Ammon's horn (tissue), 1 donor: ENCODE measurements at places on chromosomes 13 and 19.

GRCh38 chr13:110010404-110011138 lies 224.2 kb upstream of the IRS2 start:
- no peak for DNase-seq

GRCh38 chr19:55080968-55081769 lies 5.5 kb downstream of the EPS8L1 start:
- no peak for DNase-seq

DNA sequence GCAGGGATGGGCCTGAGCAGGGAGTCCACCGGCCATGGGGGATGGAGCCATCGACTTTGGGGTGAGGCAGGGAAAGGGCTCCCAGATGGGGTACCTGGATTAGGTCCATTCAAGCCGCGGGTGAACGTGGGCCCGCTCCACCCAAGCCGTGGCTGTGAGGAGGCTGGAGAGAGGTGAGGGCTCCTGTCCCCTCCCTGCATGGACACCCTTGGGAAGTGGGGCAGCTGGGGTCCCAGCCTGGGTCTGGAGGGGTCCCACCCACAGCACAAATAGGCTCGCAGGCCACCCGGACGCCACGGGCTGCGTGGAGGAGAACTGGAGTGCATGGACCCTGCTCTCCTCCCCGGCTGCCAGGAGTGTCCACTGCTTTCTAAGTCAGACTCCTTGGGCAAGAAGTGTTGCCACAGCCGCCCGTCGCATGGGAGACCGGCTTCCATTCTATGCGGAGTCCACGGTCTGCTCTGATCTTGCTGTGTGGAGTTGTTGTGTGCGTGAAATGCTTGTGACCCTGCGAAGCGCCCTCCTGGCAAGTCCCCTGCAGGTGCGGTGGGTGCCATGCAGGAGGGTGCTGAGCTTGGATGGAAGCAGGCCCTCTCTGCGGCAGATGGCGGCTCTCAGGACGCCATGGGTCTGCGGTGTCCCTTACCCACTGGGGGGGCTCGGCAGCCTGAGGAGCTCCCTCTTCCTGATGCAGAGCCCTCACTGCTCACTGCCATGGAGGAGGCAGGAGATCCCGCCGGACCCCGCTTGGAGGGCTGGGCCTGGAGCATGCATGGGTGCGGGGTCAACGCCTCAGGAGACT lies 2.0 kb downstream of the DAZAP1 start:
- DNase-seq = no peak

DNA sequence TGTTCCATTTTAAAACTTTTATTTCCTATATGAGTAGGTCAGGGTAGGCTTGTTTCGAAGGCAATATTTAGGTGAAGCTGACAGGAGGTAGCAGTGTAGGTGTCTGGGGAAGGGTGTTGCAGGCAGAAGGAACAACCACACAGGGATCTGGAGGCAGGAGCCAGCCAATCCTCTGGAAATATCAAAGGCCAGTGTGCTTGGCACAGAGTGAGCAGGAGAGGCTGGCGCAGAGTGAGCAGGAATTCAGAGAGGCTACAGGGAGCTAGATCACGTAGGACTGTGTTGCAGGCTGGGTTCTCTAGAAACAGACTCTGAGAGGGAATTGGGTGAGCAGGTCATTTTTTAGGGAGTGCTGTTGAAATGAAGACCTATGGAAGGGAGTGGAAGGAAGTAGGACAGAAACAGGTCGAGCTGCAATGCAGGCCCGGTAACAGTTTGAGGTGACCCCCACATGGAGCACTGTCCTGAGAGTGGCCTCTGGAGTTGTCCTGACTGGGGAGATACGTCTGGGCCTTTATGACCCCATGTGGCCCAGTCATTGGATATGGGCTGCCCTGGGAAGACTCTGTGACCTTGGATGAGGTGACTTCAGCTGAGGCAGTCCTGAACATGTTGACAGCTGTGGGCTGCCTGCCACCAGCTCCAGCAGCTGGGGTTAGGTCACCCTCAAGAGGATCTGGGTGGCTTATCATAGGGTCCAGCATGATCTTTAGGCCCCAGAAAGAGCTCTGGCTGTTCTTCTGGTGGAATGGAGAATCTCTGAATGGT lies 51.7 kb downstream of the ERCC5 start:
- no peak for DNase-seq

DNA sequence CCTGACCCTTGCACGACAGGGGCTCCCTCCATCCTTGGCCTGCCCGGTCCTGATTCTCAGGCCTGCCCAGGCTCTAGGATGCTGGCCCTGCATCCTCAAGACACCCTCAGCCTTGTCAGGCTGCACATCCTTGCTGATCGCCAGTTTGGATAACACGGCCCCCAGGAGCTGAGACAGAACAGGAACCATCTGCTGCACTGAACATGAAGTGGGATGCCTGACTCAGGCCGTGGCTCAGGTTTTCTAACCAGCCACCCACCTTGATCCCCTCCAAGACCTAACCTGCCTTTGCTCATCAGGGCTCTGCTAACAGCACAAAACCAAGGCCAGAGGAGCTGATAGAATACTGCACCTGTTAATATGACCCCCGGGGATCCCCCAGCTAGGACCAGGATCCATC lies 56.0 kb downstream of the EPS15L1 start:
- no peak for DNase-seq

GRCh38 chr19:17125062-17125727 lies 49.6 kb downstream of the MYO9B start:
- DNase-seq = no peak

DNA sequence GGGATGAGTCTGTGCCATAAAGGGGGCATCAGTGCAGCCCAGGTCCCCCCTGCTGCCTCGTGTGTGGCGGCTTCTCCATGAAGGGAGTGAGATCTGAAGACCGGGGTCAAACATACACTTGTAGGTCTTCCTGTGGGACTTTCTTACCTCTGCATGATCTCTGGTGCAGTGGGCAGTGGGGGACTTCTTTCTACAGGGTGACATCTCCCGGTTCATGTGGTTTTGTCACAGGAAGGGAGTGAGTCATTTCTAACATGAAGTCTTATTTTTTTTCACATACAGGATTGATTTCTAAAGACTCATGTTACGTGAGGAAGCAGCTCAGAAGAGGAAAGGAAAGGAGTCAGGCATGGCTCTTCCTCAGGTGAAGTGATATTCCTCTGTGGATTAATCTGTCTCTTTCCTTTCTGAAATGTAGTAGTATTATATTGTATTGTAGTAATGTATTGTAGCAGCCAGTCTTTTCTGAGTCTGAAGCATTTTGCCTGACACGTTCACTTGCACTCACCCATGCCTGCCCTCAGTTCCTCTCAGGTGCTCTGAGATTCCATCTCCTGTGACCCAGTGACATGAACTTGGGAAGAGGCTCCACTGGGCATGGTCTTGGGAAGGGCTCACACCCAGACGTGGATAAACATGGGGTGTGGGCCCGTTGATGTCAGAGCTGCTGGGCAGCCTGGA lies 15.7 kb downstream of the ZNF808 start:
- no peak for DNase-seq

DNA sequence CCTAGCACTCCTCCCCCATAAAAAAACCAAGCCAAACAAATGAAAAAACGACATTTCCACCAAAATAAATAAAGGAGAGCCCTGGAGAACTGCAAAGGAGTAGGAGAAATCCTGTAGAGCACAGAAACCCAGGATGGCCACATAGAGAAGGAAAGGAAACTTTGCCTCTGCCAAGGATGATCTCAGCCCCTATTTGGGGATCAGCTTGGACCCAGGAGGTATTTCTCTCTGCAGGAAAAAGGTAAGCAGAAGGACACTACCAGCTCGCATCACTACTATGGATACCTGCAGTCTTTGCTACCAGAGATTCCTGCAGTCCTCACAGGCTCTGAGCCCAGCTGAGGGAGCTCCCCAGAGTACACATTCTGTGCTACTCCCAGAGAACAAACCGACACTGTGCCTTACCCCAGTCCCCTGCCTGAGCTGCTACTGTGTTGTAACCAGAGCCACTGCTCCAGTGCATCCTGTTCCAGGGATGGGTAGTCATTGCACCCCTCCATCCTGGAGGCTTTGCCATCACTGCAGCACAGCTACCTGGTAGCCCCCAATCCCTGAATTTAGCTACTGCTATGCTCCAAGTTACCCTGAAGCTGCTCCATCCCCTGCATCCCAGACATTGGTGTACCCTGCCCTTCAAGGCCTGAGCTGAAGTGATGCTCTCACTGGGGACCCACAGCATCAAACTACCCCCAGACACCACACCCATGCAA lies 41.7 kb downstream of the VWA8 start:
- no peak for DNase-seq

DNA sequence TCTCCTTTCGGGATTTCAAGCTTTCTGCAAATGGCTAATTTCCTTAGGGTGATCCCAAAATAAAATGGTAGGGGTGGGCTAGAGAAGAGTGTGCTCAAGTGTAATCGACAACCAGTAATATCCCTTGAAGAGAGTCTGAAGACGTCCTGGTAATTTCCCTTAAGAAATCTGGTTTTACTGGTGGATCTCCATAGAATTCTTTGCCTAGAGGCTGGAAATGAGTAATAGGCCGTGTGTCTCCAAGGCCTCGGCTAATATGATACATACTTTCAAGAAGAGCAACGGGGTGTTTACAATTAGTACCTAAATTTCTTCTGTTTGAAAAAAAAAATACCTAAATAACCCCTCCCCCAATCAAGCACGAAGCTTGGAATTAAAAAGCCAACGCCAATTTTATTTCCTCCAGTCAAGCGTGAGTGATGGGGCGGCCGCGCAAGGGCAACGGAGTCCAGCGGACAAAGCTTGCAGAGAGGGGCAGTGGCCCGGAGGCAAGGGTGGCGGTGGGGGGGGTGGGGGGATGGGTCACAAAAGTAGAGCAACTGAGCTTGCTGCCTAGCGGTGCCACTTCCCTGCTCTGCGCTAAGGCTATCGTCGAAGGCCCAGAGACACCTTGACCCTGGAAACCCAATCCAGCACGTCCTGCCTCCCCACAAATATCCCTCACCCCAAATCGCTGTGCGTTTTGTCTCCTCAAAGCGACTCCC lies 7.8 kb downstream of the SOX21 start:
- no peak for DNase-seq

DNA sequence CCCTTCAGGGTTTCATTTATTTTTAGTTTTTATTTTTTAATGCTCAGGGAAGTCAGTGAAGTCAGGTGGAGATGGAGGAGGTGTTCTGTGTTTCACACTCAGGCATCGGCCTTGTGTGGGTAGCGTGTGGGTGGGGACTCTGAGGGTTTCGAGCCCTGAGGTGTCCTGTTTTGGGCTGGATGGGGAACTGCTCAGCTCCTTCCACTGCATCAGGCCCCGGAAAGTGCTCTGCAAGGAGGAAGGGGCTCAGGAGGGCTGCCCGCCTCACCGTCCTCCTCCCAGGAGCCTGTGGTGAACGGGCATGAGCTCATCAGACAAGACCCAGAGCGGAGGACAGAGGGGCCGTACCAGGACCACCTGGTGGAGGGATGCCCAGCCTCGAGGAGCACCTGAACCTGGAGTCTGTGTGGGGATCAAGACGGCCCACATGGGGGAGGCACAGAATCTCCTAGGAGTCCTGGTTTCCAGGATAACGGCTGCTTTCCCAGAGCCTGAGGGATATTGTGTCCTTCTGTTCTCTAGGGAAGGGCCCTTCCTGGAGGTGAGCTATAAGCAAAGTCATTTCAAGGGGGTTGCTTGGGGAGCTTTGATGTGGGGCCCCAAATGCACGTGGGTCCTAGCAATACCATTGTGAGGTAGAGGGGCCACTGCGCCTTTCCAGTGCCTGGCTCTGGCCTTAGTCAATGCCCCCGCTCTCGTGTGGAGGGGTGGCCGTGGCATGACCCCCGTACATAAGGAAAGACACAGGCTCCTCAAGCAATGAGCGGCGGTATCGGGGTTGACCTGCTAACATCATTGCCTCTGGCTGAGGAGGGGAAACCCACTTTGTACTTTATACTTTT lies 13.5 kb upstream of the GAS6 start:
- peak; percentile 0 for DNase-seq
